ENCODE measurements at places on chromosomes 5 and 9. TPM values are rescaled to one million over a fixed set of nuclear protein-coding genes. Genes with fewer than 3 reads are reported as not detected.

The SAPCD2 gene
- 2.7 TPM for total RNA-seq

The LURAP1L gene
- 37.8 TPM for total RNA-seq

The PCDHA11 gene
- total RNA-seq, result 1.5 TPM

The SAXO1 gene
- not detected for total RNA-seq

The HMCN2 gene
- 3.7 TPM for total RNA-seq

The CDX1 gene
- 0.52 TPM for total RNA-seq

The CNTLN gene
- 5.2 TPM for total RNA-seq

The SLC36A3 gene
- total RNA-seq, result not detected

The TAF11L5 gene
- total RNA-seq, result not detected

The C9orf40 gene
- total RNA-seq, result 5.2 TPM

The MARCOL gene
- total RNA-seq, result not detected

The CER1 gene
- not detected for total RNA-seq

The WDR38 gene
- 3.6 TPM for total RNA-seq

The C5orf24 gene
- total RNA-seq, result 50.8 TPM

The PCDHGA9 gene
- 4.6 TPM for total RNA-seq

The IL13 gene
- total RNA-seq, result not detected

The LAMC3 gene
- total RNA-seq, result 23.4 TPM

The ANKRD18A gene
- total RNA-seq, result 7.0 TPM

The SPATA31A7 gene
- not detected for total RNA-seq

The OR1J2 gene
- not detected for total RNA-seq

Measured in left lung (tissue), 14 donors.